Suppressor macrophage (primary cell): ENCODE measurements at places on chromosomes 7 and 10.

DNA sequence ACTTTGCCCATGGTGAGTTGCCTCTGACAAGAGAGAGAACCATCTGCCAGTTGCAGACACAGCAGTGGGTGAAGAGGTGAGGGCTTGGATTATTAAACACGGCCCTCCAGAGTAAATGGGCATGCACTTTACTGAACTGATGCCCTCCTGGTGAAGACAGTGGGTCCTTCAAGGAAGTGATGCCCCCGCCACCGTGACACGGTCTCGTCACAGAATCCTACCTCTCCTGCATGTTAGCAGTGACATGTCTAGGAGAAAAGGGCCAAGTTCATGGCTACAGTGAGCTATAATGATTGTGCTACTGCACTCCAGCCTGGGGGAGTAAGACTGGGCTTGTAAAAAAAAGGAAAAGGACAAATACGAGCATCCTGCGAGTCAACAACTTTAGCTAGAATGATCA lies 2.4 kb downstream of the BNIP3 start:
- no peak for DNase-seq

DNA sequence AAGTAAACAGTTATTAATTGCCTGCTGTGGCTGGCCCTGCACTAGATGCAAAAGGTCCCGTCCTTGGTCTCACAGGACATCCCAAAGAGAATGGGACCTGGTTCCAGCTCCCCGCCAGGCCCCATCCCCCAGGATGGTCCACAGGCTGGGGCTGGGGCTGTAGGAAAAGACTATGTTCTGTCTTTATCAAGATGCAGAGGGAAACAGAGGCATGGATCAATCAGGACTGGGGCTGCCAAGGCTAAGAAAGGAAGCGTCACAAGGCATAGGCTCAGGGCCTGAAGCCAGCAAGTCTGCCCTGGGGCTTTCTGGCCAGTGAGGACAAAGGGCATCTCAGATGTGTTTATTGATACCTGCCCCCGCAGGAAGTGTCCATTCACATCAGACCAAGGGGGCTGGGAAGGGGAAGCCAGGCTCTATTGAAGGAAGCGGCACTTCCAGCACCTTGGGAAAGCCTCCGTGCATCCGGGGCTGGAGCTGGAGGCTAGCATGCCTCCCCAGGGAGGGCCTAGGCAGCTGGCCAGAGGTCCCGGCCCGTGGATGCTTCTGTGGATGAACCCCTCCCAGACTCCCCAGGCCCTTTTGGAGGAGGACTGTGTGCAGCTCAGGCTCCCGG lies 5.8 kb downstream of the VSIR start:
- DNase-seq: peak; percentile 29

- no peak for DNase-seq
Measured at GRCh38 chr7:40833888-40834234, 699.1 kb downstream of the SUGCT start.

- DNase-seq: no peak
Measured at GRCh38 chr10:8987712-8988111, 933.2 kb downstream of the GATA3 start.

DNA sequence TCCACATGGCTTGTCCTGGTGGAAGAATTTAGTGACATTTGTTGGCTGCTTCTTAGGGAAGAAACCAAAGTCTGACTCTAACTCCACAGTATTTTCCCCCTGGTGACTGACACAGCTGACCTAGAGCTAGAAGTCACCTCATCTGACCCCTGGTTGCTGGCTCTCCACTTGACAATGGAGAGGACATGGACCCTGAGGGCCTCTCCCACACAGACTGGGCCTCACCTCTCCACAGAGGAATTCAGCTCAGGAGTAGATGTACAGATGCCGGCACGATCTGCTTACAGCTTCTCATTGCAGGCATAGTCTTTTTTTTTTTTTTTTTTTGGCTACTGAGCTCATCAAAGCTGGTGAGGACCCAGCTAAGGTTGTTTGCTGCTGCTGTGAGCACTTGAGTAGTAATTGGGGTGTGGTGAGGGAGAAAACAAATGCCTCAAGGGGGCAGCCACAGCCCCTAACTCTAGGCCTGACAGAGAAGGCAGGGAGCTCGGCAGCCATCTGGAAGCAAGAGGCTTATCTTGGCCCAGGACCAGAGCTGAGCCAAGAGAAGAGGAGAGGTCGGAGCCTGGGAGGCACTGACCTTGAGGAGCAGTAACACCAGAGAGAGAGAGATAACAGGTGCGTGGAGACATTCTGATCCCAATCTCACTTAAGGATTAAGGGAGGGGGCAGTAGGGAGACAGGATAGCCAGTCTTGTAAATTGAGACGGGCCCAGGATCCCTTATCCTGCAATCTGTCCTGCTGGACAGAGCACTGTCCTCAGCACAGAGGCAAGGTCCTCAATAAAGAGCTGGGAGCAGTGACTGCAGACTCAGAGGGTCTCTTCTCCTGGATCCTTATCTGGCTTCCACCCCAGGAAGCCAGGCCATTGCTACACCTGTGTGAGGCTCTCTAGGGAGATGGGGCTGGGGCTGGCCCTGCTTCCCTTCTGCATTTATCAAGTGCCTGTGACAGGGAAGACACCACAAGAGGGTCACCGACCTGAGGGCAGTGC lies 9.4 kb downstream of the PRSS58 start:
- DNase-seq: no peak
